ENCODE measurements at places on chromosomes 16 and 17. TPM values are rescaled to one million over a fixed set of nuclear protein-coding genes. Genes with fewer than 3 reads are reported as not detected.
A peak's percentile ranks its signal among the peaks of the same experiment; 100 is the strongest.

DNA sequence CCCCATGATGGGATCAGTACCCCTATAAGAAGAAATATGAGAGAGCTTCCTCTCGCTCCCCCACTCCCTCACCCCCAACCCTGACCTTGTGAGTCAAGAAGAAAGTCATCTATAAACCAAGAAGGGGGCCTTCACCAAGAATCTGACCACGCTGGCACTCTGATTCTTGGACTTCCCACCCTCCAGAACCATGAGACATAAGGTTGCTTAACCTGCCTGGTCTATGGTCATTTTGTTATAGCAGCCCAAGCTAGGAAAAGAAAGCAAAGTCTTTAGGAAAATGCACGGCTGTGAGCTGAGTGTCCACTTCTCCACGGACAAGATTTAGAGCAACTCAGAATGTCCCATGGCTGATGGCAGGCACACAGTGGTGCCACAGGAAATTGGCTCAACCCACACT lies 333.5 kb downstream of the SOX9 start:
- DNase-seq: no peak

- no peak for DNase-seq
Observed at GRCh38 chr17:70905796-70906195, 736.5 kb downstream of the KCNJ2 start.

DNA sequence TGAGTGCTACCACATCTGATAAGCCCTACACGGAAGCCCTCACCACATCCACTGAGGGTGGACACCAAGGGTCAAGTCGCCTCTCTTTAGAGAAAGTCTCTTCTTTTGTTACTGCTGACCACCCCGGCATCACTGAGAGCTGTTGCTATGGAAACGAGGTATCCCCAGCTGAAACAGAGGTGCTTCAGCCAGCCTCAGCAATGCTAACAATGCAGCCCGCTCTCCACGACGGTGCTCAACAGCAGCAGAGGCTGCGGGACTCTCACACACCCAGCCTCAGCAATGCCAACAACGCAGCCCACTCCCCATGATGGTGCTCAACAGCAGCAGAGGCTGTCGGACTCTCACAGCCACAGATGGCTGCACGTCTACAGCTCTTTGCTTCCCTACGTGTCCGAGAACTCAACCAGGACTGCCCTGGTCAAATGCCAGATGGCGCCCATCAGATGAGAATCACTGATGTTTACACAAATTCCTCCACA lies 41.4 kb downstream of the VPS53 start:
- no peak for DNase-seq

Gene TERB1
- total RNA-seq: 30.6 TPM

Gene PPY
- total RNA-seq: not detected

Gene PLSCR3
- 13.6 TPM for total RNA-seq

GRCh38 chr17:63589646-63590045 lies 11.0 kb upstream of the TACO1 start:
- no peak for DNase-seq

DNA sequence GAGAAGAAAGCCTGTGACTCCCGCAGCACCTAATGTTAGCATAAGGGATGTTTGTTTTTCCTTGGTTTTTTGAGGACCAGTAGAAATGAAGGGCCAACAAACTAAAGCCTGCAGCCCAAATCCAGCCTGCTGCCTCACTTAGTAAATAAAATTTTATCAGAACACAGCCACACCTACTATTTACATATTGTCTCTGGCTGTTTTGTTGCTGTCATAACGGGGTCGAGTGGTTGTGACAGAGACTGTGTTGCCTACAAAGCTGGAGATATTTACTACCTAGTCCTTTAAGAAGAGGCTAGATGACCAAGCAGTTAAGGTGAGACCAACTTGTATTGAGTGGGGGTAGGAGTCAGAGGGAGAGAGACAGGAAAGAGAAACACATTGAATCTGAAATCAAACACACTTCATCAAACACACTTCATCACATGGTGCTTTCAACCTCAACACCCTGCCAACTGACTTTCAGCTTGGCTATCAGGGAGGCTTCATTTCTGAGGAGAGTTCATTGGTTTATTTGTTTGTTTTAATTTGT lies 546.3 kb upstream of the CDH11 start:
- DNase-seq: no peak

- DNase-seq: no peak
Observed at GRCh38 chr17:13735444-13735843, 133.7 kb upstream of the HS3ST3A1 start.

DNA sequence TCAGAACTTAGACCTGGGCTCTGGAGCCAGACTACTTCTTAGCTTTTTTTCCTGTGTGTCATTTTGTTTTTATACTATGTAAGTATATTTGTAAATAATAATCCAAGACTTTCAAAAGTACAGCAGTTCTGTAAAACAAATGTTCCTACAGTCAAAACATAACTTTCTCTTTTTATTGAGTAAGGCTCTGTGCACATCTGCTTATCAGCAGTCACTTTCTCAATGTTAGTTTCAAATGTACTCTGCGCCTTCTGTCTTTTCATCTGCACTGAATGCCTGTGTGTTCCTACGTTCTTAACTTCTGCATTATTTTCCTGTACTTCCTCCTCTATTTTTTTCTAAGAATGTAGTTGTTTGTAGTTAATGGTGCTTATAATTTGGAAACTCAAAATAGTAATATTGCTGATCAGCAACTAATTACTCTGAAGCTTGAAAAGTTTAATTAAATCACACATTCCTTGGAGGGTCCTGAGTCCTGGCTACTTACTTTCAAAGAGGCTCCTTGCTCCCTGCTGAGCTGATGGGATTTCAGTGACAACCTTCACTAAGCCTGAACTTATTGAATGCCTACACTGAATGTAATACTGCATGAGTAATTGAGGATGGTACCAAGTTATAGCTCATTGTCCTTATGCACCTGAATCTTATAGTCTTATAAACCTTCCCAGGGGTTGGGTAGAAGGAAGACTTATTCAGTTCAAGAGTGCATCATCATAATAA lies 329.9 kb downstream of the KCNJ2 start:
- DNase-seq: no peak

DNA sequence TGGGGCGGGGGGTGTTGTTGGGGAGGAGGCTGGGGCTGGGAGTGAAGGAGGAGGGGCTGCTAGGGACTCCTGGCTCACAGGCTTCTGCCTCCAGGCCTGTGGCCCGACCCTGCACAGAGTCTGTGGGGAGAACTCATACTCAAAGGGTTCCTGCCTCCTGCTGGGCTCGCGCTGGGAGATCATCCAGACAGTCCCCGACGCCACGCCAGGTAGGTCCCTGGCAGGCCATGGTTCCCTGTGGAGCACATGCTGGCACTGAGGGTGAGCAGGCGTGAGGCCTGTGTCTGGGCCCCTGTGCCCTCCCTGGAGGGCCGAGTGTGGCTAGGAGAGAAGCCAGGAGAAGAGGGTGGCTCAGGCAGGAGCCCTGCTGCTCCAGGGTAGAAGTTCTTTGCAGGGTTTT lies 4.6 kb downstream of the ITGAD start:
- DNase-seq: no peak

Gene CD300LG
- 48.4 TPM for total RNA-seq

Gene HYDIN
- total RNA-seq: 29.6 TPM

Gene ACADVL
- total RNA-seq: 298 TPM

DNA sequence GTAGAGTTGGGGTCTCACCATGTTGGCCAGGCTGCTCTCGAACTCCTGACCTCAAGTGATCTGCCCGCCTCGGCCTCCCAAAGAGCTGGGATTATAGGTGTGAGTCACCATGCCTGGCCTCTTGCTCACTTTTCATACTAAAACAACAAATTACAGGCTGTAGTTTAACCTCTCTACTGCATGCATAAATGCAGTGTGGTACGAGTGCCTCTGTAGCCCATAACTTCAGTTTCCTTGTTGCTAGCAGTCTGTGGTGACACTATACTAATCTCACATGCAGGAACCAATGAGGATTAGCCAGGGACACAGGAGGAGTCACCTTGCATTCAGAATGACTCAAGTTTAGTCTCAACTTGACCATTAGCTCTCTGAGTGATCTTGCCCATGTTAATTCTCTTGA lies 20.1 kb downstream of the HMOX2 start:
- DNase-seq: no peak

- DNase-seq: peak; percentile 58
Observed at GRCh38 chr17:42135664-42136653, 13.4 kb downstream of the HSPB9 start.

- DNase-seq: no peak
Observed at GRCh38 chr16:61829631-61830030, 206.6 kb downstream of the CDH8 start.

Gene ARL6IP1
- 392 TPM for total RNA-seq

- no peak for DNase-seq
Observed at GRCh38 chr16:56288019-56288418, 96.7 kb downstream of the GNAO1 start.

DNA sequence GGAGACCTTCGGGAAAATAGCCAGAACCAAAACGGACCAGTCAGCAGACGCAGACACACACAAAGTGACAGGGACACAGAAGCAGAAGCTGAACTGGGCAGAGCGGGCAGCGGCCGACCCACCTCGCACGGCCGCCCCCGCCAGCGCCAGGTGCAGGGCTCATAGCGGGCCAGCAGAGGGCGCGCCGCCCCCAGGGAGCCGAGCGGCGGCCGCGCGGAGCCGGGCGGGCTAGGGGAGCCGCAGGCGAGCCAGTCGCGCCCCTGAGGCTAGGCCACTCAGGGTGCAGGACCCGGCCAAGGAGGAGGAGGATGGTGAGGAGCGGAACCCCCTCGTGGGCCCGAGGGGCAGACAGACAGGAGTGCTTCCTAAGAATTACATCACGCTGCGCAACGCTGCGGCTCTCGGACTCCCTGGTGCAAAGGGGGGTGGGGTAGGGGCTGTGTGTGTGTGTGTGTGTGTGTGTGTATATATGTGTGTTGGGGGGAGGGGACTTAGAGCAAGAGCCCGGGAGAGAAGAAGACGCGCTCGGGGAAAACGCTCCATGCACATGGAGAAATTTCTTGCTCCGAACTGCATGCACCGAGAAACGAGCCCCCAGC lies 913 bp upstream of the NOG start:
- peak; percentile 68 for DNase-seq

Gene CXCL16
- total RNA-seq: 53.0 TPM

GRCh38 chr17:36947922-36948716 lies 635 bp upstream of the AATF start:
- no peak for DNase-seq

DNA sequence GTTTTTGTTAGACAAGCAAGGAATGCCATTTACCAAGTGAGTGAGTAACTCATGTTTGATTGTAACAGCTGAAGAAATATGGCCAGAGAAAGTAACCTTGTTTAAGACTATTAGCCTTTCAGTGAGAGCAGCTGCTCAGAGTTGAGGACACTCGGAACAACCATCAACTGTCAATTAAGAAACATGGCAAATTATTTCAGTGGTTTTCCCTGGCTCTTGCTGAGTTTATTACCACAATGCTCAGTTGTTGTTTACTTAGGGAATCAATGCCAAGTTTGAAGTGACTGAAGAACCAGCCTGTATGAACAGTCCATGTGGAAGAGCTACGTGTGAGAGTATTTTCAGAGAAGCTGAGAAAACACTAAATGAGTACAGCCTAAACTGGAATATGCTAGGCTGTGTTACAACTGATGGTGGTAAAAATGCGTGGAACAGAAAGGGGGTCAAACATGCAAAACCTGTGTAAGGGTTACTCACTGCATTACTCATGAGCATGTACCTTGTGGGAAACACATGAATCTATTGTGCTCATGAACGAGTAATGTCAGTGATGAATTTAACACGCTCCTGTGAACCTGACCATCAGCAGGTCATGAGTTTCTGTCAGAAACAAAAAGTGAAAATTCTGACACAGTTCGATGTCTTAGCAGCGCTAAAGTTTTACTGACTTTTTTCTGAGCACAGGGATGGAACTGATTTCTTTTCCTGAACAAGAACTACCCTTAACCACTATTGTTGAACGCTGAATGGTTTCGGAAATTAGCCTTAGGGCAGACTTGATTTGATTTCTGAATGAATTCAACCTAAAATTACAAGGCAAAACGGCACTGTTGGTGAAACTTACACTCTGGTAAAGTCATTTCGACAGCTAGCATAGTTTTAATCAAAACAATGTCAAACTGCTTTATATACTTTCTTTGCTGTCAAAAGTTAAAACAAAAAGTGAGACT lies 33.5 kb downstream of the GNA13 start:
- DNase-seq: no peak

Gene CLEC19A
- not detected for total RNA-seq

DNA sequence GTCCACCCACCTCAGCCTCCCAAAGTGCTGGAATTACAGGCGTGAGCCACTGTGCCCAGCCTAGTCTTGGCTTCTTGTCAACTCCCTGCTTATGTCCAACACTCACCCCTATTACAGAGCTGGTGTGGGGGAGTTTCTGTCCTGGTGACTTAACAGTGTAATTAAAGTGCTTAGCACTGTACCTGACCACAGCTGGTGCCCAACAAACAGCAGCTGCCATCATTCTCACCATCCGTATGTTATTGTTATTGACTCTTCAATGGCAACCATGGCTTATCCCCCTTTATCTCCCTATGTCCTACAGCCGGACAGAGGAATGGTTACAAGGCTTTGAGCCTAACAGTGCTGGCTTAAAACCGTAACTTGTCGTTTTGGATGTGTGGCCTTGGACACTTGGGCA lies 17.0 kb upstream of the BRCA1 start:
- DNase-seq: no peak

DNA sequence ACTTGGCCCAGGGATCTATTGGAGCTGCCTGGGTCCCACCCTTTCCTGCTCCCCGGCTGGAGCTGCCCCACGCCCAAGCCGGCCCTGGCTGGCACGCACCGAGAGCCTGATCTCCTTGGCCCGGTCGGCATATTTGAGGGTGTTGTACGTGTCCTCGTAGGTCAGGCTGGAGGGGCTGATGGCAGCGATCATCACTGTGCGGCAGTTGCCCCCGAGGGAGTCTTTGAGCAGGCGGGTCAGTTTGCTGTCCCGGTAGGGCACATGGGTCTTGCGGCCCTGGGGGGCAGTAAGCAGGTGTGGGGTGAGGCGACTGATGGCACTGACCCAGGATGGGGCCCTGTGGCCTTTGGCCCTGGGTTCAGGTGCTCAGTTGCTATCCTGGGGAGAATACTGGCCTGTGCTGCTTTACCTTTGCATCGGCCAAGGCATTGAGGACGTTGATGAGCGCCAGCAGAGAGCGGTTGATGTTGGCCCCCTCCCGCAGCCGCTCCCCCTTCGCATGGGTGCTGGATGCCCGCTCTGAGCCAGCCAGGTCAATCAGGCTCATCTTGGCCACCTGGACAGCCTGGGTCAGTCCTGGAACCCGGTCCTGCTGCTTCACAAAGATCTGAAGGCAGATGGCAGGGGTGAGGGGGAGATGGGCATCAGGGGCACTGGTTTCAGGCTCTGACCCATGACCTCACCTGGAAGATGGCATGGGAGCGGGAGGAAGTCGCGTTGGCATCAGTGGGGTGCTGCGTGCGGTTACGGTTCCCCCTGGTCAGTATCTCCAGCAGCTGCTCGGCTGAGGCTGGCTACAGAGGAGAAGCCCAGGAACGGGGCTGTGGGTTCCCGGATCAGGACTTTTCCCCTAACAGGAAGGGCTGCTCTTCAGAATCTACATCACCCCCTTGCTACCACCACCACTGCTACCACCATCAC lies 13.5 kb downstream of the KIF18B start:
- no peak for DNase-seq

DNA sequence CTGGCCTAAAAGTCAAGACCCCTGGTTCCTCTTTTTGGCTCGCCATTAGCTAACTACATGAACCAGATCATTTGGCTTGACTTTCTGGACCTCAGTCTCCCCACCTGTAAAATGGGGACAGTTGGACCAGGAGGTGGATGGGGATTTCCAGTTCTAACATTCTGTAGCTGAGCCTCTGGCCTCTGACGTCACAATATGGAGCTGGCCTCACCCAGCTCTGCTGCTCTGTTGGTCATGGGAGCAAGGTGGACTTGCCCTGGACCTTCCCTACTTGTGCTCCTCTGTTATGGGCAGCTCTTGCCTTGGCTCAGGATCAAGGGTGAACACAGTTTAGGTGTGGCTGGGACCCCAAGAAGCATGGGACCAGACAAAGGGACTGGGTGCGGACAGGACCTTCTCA lies 16.5 kb upstream of the KCNH6 start:
- DNase-seq: no peak

Gene INCA1
- 53.0 TPM for total RNA-seq

Gene ASPA
- 5.0 TPM for total RNA-seq

Data from testis (tissue), 5 donors.